ENCODE measurements at places on chromosomes 16 and 17.

- DNase-seq: no peak
Observed at GRCh38 chr17:74839990-74840852, 19.5 kb downstream of the GRIN2C start.

- DNase-seq: no peak
Observed at GRCh38 chr16:67449336-67449735, 18.4 kb downstream of the HSD11B2 start.

DNA sequence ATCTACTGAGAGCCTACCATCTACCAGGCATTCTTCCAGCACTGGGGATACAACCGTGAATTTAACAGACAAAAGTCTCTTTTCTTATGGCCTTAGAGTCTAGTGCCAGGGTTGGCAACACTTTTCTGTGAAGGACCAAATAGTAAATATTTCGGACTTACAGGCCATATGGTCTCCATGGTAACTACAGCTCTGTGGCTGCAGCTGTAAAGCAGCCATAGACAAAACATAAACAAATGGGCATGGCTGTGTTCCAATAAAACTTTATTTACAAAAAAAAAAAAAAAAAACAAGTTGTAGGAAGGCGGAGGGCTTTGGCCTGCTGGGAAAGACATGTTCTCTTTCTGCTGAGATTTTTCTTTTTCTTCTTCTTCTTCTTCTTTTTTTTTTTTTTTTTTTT, 98.7 kb downstream of the ABCC12 start:
- DNase-seq: no peak

- DNase-seq: no peak
Observed at GRCh38 chr16:56505181-56505580, 14.6 kb downstream of the BBS2 start.

- DNase-seq: no peak
Observed at GRCh38 chr16:53511084-53511402, 8.0 kb upstream of the AKTIP start.

- no peak for DNase-seq
Observed at GRCh38 chr16:23505180-23505665, 5.1 kb downstream of the GGA2 start.

- no peak for DNase-seq
Observed at GRCh38 chr17:30549864-30550511, 72.8 kb downstream of the GOSR1 start.

- no peak for DNase-seq
Observed at GRCh38 chr16:14061732-14062259, 9.3 kb upstream of the MRTFB start.

DNA sequence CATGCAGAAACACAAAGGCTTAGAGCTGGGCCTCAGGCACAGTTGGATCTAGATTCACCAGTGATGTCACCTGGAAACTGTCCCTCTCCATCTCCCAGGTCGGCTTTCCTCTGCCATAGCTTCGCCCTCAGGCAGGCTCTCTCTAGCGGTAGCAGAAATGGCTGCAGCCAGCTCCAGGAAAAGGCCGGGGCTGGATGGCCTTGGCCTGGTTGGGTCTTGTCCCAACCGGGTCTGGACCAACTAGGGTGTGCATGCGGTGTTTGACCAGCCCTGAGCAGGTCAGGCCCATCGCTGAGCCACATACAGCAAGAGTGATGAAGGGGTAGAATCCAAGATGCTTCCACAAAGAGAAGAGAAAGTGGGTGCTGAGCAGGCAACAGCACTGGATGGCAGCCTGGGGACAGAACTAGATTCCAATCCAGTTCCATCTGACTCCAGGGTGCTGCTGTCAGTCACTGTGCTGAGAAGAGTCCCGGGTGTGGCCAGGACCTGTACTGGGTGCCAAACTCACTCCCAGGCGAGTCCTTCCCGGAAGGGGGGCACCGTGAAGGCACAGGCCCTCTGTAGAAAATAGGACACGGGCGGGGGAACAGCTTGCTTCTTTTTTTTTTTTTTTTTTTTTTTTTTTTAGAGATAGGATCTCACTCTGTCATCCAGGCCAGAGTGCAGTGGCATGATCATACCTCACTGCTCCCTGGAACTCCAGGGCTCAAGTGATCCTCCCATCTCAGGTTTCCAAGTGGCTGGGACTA, 51.8 kb downstream of the SOCS3 start:
- no peak for DNase-seq

DNA sequence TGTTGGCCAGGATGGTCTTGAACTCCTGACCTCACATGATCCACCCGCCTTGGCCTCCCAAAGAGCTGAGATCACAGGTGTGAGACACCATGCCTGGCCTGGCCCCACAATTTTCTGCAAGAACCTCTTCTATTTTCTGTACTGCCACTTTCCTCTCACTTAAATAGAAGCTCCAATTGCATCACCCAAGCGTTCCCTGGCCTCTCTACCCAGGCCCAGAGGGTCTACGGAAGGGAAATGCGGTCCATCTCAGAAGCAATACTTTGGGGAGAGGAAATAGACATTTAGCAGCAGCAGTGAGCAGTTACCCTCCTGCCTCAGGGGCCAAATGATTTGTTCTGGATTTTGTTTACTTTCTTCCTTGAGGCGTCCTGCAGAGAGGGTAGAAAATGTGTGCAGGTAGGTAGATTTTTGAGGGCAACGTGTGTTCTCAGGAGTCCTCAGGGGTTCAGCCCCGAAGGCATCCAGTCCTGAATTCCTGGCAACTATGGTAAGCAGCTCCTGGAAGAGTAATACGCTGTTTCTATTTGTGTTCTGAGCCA, 11.0 kb downstream of the SLC6A4 start:
- no peak for DNase-seq

DNA sequence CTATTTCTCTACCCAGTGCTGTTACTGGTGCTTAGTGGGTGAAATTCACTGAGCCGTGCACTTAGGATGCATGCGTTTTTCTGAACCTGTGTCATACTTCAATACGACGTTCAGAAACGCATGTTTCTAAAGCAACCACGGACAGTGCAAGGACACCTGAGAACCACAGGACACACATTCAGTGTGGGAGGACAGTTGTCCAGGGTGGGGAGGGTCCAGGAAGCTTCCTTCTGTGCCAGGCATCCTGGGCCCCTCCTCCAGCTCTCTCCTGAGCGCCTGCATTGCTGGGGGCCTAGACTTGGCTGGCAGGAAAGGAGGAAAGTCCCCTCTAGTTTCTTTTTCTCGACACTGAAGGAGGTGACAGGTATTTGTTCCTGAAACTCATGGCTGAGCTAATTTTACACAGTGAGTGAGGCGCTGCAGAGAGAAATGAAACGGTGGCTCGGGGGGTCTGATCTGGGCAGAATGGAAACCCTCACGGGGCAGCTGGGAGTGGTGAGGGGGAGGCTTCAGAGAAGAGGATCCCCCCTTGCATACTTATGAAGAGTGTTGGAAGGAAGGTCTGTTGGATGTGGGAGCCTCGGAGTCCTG, 89.9 kb downstream of the IRF8 start:
- DNase-seq: no peak

- no peak for DNase-seq
Observed at GRCh38 chr16:28866454-28866804, 2.8 kb downstream of the SH2B1 start.

DNA sequence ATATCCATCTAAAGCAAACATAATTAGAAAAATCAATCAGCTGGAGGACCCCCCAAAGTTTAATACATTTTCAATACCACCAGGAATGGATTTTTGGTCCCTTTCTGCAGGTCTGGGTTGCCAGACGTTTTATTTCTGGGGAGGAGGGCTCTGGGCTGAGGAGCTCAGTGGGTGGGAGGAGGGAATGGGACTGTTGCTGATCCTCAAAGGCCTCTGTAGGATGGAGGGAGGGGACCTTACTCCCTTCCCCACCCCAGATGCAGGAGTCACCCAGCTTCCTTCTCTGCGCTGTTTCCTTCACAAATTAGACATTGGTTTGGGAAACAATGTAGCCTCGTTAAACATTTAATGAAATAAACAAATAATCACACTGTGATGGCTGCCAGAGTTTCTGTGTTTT, 6.6 kb downstream of the RND2 start:
- DNase-seq: no peak

DNA sequence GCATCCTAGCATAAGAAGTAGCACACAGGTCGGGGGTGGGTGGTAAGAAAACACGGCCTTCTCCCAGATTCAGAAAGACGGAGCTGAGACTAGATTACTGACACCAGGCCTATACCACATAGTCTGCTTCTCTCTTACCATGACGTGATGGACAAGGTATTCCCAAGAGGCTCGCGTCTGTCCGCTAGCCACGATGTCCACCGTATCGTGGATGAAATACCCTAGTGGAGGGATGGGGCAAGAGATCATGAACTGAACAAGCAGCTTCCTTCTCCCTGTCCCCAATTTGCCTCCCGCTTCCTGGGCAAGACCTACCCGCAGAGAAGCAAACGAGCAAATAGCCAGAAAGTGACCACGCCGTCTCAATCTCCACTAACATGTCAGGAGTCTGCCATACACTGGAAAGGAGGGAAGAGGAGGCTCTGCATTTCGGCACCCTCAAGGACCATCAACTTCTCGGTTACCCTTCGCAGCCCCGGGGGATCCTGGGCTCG, 820 bp downstream of the TLCD1 start:
- DNase-seq: no peak

GRCh38 chr16:59545721-59546120, 811.6 kb upstream of the GOT2 start:
- DNase-seq: no peak

- DNase-seq: no peak
Observed at GRCh38 chr16:82119405-82119804, 50.6 kb downstream of the MPHOSPH6 start.

- no peak for DNase-seq
Observed at GRCh38 chr17:44972953-44973352, 4.8 kb upstream of the C1QL1 start.

DNA sequence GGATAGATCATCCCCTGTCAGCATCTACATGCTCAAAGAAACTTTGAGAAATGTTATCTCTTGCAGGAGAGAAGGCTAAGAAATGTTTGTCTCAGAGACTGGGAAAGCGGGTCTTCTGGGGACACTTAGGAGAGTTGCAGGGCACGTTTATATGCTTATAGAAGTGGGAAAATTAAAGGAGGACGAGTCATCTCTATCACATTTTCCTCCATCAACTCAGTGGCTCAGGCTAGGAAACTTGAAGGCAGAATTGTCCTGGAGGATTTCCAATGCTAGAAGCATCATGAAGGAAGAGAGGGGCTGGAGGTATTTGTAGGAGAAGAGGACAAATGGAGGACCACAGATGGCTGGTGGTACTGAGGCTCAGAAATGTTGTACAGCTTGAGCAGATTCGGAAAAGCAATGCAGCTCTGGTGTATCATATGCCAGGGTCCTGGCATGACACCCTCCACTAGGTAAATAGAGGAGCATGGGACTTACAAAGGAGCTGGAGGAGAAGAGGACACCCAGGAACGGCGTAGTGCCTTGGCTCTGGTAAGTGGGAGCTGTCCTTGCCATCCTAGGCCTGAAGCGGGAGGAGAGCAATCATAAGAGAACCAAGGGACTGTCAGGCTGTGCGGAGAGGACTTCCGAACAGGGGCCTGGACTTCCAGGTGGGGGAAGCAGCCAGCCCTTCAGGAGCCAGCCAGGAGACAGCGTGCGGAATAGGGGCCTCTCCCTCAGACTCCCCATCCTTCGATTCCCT, 4.5 kb upstream of the HS3ST3B1 start:
- no peak for DNase-seq

DNA sequence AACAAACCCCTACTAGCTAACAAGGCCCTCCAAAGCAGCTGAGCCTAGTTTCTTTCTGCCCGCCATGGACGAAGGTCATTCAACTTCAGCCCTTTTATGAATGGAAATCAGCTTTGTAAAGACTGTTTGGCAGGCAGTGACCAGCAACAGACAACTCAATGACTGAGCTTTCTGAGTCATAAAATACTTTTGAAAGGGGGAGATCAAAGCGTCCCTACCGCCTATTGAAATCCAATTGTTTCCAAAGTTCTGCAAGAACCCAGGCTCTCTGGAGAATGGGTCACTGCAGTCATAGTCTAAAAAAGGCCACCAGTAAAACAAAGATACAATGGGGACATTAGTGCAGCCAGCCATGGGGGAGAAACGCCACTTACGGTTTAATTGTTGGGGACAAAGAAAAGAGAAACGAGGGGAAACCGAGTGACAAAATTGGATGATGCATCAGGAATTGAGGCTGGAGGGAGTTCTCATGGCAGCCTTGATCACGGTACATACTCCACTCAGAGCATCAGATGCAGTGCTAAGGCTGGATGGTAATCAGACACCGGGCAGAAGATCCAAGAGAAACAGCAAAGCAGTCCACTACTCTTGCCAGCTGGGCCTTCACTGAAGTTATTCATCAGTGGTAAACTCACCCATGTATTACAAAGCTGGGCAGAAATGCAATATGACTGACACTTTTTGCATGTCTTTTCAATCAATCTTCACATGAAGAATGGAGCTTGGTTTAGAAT, 9.8 kb downstream of the ADAMTS18 start:
- DNase-seq: no peak

GRCh38 chr17:61253937-61254574, 145.6 kb upstream of the TBX2 start:
- DNase-seq: no peak

GRCh38 chr16:19153876-19154275, 14.2 kb upstream of the SYT17 start:
- DNase-seq: no peak

GRCh38 chr16:2250652-2251295, 613 bp downstream of the ECI1 start:
- no peak for DNase-seq

GRCh38 chr16:30085247-30085646, 6.5 kb downstream of the TBX6 start:
- DNase-seq: no peak

- no peak for DNase-seq
Observed at GRCh38 chr17:77685881-77686486, 272.5 kb upstream of the TNRC6C start.

- DNase-seq: no peak
Observed at GRCh38 chr16:1754204-1754603, 17.1 kb downstream of the NME3 start.

DNA sequence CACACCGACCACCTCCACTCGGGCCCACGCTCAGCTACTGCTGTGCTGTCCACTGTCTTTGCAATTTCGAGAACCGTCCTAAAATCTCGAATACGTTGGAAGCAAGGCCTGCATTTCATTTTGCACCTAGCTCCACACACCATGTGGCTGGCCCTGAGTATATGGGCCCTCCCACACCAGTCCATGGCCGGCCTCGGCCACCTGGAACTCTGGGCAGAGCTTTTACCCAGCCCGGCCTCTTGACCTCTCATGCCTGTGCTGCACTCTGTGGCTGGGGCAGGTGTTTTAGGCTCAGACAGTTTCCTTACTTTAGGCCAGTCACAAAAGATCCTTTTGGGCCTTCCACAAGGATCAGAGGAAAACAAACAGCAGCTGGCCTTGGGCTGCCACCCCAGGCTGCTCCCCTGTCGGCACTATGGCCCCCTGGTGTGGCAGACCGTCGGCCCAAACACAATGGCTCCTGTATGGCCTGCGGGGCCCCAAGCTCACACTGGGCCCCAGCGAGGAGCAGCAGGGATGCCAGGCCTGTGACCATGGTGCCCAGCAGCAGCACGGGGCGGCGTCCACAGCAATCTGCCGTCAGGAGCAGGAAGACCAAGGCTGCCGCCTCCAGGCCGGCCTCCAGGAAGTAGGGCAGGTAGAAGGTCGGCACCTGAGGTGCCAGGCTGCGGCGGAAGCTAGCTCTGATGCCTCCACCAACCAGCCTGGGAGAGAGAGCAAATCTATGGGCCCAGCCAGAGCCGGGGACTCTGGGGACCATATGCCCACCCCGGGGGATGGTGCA, 2.5 kb downstream of the SLC22A31 start:
- no peak for DNase-seq

Measured in left renal pelvis (tissue), 4 donors.